ENCODE measurements at places on chromosomes 12 and 14.

DNA sequence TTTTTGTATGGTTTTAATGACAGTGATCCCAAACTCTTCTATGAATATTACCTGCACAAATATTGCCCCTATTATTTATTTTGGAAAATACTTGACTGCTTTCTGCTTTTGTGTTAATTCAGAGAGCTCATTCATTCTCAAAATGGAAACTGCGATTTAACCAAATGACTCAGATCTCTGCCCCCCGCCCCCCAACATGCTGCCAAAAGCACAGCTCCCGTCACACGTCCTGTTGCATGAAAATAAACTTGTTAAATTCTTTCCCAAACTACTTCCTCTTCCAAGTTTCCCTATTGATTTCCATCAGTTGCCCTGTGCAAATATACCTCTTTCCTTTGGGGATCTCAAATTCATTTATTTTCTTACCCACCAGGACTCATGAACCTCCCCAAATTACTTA, 18.0 kb upstream of the NRDE2 start:
- DNase-seq: no peak

DNA sequence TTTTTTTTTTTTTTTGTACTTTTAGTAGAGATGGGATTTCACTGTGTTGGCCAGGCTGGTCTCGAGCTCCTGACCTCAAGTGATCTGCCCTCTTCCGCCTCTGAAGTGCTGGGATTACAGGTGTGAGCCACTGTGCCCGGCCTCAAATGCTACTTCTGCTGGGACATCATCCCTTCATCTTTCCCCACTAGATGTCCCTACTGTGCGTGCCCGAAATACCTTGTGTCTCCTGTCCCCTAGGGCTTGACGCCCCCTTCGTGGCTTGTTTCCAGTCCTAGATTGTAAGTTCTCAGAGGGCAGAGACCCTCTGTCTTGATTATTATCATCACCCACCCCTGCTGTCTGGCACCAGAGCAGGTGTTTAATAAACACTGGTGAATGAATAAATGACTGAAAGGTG, 14.9 kb downstream of the CCDC63 start:
- no peak for DNase-seq

DNA sequence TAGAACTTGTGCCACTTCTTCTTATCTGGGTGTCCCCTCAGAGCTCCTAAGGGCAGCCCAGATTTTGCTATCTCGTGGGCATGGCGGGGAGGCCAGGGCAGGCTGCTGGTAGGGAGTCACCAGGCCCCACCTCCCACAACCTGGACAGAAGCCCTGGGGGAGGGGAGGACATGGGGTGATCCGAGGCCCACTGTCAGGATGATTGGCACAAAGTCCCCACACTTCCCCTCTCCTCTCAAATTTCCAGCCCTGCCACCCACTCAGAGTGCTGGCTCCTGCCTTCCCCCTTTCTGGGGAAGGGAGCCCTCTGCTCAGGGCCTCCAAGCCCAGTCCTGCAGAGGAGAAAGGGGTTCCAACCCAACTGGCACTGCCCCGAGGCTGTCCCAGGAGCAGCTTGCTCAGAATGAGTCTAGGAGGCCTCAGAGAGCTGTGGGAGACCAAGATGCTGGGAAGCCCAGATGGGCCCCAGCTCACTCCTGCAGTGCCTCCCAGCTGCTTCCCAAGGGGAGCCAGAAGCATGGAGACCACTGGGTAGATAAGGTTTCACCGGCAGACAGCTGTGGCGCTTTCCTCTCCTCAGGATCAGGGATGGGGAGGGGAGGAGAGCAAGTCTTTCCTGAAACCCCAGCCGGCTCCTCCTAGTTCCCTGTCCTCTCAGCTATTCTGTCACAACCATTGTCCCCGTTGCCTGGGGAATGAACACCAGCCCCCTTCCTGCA, 82.8 kb downstream of the B4GALNT3 start:
- no peak for DNase-seq

- DNase-seq: no peak
These were observed 302.4 kb upstream of the SFSWAP start for GRCh38 chr12:131408484-131408883.

DNA sequence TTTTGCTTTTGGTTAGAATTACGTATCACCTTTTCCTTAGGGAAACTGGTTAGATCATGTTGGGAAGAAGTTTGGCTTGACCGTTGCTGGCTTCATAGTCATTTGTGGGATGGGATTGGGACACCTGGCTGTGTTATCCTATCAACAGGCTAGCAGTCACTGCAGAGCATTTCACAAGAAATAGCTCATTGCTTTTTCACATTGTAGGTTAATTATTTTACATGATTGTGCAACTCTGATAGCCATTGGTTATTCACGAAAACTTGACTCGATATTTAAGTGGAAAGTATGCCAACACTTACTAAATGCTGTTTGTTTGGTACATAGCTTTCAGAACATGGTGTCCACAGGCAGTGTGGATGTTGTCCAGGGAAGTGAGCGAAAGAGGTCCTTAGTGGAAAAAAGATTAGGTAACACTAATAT, 89.4 kb downstream of the NKX2-1 start:
- no peak for DNase-seq

- DNase-seq: no peak
These were observed 558.8 kb upstream of the FBXO33 start for GRCh38 chr14:39991041-39991440.

- no peak for DNase-seq
These were observed 12.3 kb downstream of the APOLD1 start for GRCh38 chr12:12797794-12798152.

Data from caudate nucleus (tissue), 63 donors.